ENCODE measurements at places on chromosomes 16 and 17. TPM values are rescaled to one million over a fixed set of nuclear protein-coding genes. Genes with fewer than 3 reads are reported as not detected.

Gene CDIPT
- 39.6 TPM for total RNA-seq

Gene CDH13
- not detected for total RNA-seq

Gene ABCC12
- not detected for total RNA-seq

Gene TPSB2
- not detected for total RNA-seq

Measured in T-helper 17 cell (primary cell).